Aorta (tissue), 5 donors: ENCODE measurements at places on chromosomes 2 and 18. TPM values are rescaled to one million over a fixed set of nuclear protein-coding genes. Genes with fewer than 3 reads are reported as not detected.

- no peak for DNase-seq
Measured at GRCh38 chr18:63559567-63560491, 17.7 kb downstream of the SERPINB12 start.

DNA sequence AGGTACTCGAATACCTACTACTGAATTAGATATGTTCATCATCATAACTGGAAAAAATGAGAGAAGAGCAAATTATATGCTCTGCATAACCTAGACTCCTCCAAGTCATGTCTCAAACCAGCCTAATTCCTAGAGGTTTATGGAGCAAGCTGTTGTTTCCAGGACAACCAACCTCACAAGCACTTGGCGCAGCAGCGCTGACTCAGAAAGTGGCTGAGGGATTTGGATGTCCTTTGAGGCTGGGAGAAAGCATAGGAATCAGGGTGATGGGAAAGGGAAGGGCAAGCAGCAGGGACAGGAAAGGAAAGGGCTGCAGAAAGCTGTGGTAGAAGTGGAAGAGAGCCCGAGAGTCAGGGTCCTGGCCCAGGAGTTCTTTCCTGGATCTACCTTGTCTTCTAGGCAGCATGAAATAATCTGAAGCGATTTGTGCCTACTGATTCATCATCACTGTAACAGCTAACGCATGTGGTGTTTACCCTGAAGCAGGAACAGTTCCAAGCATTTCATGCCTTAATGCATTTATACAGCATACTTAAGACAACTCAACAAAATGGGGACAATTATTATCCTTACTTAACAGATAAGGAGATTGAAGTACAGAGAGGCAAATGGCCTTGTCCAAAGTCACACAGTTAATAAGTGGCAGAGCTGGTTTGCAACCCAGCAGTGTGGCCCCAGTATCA lies 3.7 kb downstream of the PLEK start:
- peak; percentile 62 for DNase-seq

GRCh38 chr2:236512267-236512666 lies 57.4 kb upstream of the ACKR3 start:
- no peak for DNase-seq

- DNase-seq = no peak
Measured at GRCh38 chr2:181973171-181973783, 12.4 kb upstream of the PPP1R1C start.

- peak; percentile 69 for DNase-seq
Measured at GRCh38 chr2:218028562-218029348, 26.0 kb upstream of the TNS1 start.

- no peak for DNase-seq
Measured at GRCh38 chr2:240368781-240369331, 66.6 kb upstream of the GPC1 start.

DNA sequence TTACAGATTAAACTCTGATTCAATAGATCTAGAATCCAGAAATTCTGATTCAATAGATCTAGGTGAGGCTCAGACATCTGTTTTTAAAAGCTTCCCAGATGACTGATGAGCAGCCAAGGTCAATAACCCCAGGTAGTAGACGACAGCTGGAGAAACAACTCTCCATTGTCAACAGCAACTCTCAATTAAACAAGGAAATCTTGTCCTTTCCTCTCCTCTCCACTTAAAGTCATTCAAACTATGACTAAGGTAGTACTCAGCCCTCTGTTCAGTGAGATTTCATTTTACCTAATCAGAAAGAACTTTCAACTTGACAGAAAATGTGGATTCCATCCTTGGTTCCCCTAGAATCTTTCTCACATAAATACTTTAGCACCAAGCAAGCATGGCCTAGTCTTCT lies 94.6 kb upstream of the SCG2 start:
- DNase-seq = no peak

GRCh38 chr2:15833731-15834130 lies 106.6 kb upstream of the MYCN start:
- no peak for DNase-seq

GRCh38 chr18:44811572-44812125 lies 131.0 kb downstream of the SETBP1 start:
- DNase-seq = no peak

DNA sequence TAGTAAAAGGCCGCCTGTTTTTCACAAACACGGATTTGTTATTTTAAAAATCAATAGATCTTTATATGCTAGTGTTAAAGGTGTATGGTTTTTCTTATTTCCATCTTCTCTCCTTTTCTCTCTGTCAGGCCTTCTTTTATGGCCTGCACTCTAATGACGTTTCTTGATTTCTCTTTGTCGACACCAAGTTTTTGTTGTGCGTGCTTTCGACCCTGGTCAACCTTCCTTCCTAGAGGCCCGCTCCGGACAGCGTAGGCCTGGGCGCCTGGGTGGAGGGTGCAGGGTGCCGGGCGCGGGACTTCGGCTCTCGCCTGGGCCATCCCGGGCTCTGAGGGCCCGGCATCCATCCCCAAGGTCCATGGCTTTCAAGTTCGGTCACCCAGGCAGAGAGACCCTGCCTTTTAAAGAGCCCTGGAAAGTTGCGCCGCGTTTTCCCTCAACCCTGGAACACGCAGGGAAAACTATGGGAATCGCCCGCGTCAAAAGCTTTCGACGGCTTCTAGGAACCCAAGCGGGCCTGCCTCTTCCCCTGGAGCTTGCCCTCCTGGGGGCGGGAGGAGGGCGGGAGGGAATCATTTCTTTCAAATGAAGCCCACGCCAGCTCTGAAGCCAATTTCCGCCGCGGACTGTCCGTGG lies 4.1 kb upstream of the SATB2 start:
- no peak for DNase-seq

- DNase-seq = no peak
Measured at GRCh38 chr2:157839162-157839801, 36.8 kb downstream of the ACVR1 start.

GRCh38 chr2:43294973-43295603 lies 68.7 kb upstream of the ZFP36L2 start:
- no peak for DNase-seq

GRCh38 chr2:241636182-241637017 lies 558 bp downstream of the THAP4 start:
- DNase-seq = peak; percentile 84

- no peak for DNase-seq
Measured at GRCh38 chr18:74353169-74353775, 37.6 kb downstream of the C18orf63 start.

DNA sequence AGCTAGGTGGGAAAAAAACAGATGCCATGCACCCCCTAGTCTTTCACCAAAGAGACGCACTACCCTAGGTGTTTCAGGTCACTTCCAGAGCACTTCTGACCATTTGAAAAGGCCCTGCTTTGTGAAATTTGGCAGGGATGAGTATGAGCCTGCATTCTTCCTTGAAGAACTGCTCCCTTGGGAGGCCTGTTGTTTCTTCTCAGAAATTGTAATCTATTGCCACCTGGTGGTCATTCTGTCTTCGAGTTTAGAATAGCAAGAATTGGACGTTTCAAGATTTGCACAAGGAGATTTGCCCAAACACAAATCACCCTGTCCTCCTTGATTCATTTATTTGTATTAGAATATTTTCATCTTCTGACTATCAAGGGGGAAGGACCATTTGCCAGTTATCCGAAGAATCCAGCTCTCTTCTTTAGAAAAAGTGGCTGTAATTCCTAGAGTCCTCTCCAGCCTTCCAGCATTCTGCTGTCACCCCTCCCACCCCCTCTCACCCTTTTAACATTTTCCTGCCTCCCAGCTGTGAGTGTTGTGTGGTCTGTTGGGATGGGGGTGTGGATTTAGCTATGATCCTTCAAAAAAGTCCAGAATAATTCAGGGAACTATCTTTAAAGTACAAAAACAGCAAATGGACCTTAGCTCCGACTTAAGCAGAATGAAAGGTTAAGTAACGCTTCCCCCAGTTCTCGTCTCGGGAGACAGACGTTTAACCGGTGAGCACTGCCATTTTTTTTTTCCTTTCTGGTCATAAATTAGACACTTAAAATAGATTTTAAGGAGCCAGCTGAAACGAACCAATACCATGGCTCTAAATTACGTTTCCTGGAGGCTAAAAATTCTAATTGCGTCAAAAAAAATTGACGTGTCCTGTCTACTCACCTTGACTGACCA lies 3.7 kb upstream of the GAD1 start:
- no peak for DNase-seq

DNA sequence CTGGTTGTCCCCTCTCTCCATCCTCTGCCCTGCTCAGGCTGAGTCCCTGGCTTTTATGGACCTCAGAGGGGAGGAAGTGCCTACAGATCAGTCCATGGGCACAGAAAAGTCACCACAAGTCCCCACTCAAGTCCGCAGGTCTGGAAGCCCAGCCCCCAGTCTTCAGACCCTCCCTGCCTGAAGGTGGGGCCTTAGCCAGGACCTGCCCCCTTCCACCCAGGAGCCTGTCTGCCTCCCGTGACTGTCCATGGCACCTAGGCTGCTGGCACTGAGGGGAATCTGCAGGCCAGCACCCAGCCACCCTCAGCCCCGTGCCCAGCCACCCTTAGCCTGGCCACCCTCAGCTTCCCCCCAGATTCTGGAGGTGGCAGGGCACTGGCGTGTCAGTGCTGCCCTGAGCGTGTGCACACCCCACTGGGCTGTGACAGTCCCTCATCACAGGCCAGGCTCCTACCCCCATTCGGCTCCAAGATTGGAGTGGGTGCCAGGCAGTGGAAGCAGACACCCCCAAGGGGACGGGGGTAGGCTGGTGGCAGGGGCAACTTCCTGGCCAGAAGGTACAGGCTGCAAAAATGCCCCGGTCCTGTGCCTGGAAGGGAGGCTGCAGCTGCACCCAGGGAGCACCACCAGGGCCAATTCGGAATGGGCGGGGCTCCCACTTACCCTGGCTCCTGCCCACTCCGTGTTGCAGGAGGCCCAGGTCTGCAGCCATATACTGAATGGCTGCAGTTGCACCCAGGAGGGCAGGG lies 154.7 kb upstream of the RMP24 start:
- no peak for DNase-seq

DNA sequence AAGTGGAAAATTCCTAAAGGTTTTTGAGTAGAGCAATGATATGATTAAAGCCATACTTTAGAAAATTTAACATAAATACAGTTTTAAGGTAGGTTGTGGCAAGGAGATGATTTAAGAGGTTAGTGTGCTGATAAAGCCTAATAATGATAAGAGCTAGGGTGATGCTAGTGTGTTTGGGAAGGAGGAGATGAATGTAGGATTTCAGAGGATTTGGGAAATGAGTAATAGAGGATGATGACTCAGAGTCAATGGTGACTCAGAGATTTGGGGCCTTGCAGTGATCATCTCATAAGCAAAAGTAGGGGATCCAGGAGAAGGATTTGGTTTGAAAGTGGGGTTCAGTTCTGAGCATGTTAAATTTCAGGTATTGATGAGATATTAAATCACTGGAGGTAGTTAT lies 23.3 kb downstream of the STAMBP start:
- DNase-seq = no peak

DNA sequence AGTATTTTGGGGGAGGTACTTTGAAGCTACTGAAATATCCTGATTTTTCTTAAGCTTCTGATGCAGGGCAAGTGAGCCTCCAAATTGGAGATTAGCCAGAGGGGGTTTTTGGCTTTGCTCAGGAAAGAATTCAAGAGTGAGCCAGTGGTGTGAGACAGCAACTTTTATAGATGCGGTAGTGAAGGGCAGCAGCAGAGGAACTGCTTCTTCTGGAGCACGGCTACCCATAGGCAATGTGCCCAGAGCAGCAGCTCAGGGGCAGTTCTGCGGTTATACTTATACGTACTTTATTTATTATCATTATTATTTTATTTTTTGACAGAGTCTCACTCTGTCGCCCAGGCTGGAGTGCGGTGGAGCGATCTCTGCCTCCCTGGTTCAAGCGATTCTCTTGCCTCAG lies 19.8 kb upstream of the NT5DC4 start:
- DNase-seq = no peak

DNA sequence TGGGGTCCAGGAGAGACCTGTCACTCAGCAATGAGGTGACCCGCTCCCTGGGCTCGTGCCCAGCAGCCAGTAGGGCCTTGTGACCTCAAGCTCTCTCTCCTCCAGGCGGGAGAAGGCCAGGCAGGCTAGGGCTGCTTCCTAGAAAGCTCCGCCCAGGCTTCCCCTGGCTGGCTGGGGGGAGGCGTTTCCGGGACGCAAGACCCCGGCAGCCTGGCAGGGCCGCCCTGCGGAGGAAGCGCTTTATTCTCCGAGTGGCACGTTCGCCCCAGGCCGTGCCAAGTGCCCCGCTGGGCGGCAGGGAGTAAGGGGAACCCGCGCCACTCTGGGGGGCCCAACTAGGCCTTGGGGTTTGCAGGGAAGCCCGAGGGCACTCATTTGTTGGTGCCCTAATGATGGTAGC lies 21.2 kb upstream of the EPAS1 start:
- peak; percentile 83 for DNase-seq

- no peak for DNase-seq
Measured at GRCh38 chr2:147320146-147320545, 524.7 kb upstream of the ACVR2A start.

GRCh38 chr2:44267796-44268648 lies 7.3 kb upstream of the SLC3A1 start:
- DNase-seq = no peak

- no peak for DNase-seq
Measured at GRCh38 chr2:77161009-77161408, 361.2 kb downstream of the LRRTM4 start.

DNA sequence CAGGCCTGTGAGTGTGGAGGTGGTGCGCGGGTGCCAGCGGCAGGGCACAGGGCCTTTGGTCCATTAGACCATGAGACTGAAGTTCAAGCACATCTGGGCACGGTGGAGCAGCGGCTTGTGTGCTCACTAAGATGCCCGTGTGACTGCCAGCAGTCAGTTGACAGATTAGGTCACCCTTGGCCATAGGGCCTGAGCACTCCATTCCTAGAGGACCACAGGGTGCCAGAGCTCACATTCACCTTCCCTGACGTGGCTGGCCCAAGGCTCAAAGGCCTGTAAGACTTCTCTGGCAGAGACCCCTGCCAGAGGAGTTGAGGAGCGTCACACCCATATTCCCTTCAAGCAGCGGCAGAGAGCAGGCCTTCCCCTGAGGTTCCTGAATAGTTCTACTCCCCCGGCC lies 650 bp downstream of the LHCGR start:
- DNase-seq = peak; percentile 46

GRCh38 chr18:52353589-52353988 lies 13.6 kb downstream of the DCC start:
- DNase-seq = no peak

- DNase-seq = no peak
Measured at GRCh38 chr2:227570615-227571014, 28.1 kb upstream of the SCYGR2 start.

MYOM1 gene
- 63.8 TPM for total RNA-seq

USP40 gene
- 52.6 TPM for total RNA-seq

FNDC4 gene
- 18.6 TPM for total RNA-seq

SLC20A1 gene
- 51.9 TPM for total RNA-seq

BOK gene
- 11.6 TPM for total RNA-seq

OTOS gene
- not detected for total RNA-seq

CPO gene
- 0.58 TPM for total RNA-seq

SCYGR8 gene
- total RNA-seq = not detected

ITPRIPL1 gene
- 3.6 TPM for total RNA-seq

EFR3B gene
- 1.3 TPM for total RNA-seq

PSMG2 gene
- 53.9 TPM for total RNA-seq

MRPS5 gene
- total RNA-seq = 31.2 TPM

MALL gene
- total RNA-seq = 21.7 TPM

SOX11 gene
- not detected for total RNA-seq

DAPL1 gene
- total RNA-seq = not detected
